ENCODE measurements at places on chromosomes 6 and 20.

DNA sequence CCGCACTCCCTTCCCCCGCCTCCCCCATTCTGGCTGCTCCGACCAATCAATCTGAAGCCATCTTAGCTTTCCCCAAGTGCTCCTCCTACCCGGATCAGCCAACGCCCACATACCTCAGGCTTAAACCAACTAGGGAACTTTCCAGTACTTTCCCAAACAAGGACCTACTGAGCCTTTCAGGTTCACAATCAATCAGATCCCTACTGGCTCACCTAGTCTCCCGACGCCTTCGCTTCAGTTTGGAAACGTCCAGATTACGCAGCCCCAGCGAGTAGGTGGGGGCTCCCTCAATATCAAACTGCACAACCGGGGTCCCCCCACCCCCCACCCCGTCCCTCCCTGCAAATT is 432 bp downstream of the HSPA1L start:
- peak; percentile 99 for DNase-seq

DNA sequence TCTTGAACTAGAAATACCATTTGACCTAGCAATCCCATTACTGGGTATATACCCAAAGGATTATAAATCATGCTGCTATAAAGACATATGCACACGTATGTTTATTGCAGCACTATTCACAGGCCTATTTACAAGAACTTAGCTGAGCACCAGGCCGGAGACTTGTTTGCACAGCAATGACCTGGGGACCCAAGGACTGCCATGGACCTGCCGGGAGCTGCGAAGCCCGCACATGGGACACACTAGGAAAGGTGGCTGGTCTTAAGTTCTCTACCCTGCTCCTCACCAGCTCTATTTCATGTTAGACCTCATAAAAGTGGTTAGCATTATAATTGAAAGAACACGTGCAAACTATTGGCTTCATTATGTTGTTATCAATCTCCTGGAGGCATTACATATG is 70.4 kb upstream of the CST7 start:
- no peak for DNase-seq

DNA sequence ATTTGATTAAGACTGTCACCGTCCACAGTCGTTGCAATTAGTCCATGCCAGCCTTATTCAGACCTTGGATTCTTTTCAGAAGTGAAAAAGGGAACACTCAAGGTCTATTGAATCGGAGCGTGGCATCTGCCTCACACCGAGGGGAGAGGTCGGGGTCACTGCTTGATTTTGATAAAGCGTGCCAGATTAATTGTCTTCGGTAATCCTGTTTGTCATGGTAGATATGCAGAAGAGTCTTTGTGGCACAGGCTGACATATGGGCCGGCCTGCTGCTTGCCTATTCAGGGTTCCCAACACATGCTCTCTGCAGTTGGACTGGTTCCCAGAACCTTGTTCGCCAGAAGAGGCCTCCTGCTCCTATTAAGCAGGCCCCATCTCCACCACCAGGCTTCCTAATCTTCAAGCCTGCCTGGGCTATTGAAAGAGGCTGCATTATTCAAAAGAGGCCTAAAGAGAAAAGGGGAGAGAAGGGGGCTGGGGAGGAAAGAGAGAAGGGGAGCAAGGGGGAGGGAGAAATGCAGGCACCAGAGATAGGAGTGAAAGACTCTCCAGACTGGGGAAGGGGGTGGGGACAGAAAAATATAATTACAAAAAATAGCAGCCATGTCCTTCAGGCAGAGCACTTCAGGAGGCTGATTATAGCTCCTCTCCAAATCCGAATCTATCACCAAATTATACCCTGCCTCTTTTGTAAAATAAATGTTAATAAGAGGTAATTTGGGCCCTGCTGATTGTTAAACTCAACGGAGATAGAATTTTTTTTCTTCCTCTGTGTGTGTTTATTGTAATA is 611.3 kb downstream of the HDGFL1 start:
- peak; percentile 93 for DNase-seq

- no peak for DNase-seq
These were observed 143.3 kb downstream of the UST start for GRCh38 chr6:148890096-148890495.

GRCh38 chr6:39378175-39378959 is 55.9 kb upstream of the KCNK16 start:
- no peak for DNase-seq

All from cardiac muscle cell (in vitro differentiated cells and primary cell).